Left cardiac atrium (tissue), 4 donors: ENCODE measurements at places on chromosomes 5 and 9. TPM values are rescaled to one million over a fixed set of nuclear protein-coding genes. Genes with fewer than 3 reads are reported as not detected.

GRCh38 chr9:99185348-99185632 is 36.5 kb downstream of the ALG2 start:
- no peak for DNase-seq

DNA sequence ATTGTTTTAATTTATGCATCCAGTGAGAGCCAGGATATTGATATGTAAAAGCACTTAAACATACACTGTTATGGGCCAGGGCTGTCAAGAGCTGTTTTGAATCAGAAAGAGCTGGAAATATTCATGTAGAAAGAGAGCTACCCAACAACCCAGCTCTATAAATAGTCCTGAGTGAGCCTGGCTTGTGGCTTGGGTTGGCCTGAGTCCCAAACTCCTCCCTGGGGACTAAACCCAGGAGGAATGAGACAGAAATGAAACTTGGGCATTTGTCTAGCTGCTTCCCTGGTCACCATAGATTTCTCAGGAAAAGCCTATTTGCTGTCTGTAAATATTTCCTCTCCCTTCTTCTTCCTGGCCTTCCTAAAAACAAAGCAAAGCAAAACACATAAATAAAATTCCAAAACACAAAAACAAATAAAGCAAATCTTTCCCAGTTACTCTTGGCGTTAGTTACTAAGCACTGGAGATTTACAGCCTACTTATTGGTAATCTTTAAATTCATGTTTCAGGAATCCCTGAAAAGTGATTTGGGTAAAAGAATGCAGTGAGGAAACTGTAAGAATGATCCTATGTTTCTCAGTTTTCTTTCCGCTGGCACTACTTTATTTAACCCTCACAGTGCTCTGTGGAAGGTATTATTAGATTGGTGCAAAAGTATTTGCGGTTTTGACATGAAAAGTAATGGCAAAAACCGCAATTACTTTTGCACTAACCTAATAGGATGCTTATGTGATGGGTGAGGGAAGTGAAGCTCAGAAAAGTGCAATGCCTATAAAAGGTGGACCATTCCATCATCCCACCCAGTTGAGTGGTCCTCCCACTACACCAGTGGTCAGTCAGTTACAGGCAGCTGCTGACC is 111.8 kb downstream of the CARTPT start:
- DNase-seq, result peak; percentile 73

DNA sequence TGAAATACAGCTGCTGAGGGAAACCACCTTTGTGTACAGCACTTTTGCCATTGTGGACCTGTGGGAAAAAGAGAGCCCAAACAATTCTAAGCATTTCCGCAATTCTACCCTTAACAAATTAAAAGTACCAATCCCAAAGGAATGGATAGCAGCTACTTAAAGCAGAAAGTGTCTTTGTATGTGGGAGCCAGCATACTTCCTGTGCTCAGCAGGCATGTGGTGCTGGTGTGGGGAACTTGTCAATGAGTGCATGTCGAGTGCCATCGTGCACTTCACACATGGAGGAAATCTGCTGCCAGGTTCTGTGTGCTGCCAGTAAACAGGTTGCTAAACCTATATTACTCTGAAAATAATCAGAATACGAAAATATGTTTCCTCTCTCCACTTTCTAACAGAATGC is 399.0 kb downstream of the LRRC70 start:
- no peak for DNase-seq

DNA sequence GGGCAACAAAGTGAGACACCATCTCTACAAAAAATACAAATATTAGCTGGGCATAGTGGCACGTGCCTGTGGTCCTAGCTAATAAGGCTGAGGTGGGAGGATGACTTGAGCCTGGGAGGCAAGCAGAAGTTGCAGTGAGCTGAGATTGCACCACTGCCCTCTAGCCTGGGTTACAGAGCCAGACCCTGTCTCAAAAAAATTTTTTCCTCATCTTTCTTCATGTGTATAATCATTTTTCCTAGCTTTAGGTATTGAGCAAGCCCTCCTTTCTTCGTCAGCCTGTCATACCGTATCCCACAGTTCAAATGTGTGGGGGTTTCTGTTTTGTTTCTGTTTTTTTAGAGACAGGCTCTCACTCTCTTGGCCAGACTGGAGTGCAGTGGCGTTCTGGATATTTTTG is 41.3 kb downstream of the EHMT1 start:
- no peak for DNase-seq

Gene SAXO1
- total RNA-seq, result not detected
